Right kidney (tissue), 9 donors: ENCODE measurements at places on chromosomes 11 and 22.

- no peak for DNase-seq
These were observed 17.8 kb upstream of the POLD3 start for GRCh38 chr11:74574563-74574962.

DNA sequence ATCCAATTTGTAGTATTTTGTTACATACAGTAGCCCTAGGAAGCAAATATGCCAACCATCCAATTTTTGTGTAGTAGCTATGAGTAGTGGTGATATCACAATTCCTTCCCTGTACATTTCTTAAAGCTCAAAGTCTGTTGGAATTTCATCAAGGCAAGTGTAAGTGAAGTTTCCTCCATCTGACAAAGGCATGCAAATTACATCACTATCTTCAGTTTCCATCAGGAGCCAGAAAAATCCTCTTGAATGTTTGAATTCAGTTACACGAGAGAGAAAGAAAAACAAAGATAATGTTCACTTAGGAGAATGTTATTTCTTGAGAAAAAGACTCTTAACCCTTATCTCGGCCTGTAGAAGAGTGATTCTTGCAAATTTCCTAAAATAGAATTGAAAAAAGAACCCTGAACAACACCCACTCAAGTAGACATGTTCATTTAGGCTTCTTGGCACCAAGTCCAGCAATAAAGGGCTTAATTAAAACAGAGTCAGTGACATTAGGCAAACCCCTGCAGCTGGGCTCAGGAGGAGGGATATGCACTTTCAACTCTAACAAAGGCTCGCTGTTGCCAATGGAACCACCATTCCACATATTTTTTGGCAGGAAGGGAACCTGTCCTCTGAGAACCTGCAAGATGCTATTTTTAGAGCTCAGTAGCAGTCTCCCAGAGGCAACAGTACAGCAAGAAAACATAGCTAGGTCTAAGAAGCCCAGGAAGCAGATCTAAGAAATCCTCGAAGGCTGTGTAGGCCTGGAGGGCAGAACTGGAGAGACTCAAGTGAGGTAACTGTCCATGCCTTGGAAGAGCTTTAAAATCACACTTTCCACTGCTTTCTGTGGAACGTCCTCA lies 144.6 kb downstream of the CCDC81 start:
- no peak for DNase-seq

GRCh38 chr22:33875316-33875715 lies 45.0 kb downstream of the LARGE1 start:
- no peak for DNase-seq

DNA sequence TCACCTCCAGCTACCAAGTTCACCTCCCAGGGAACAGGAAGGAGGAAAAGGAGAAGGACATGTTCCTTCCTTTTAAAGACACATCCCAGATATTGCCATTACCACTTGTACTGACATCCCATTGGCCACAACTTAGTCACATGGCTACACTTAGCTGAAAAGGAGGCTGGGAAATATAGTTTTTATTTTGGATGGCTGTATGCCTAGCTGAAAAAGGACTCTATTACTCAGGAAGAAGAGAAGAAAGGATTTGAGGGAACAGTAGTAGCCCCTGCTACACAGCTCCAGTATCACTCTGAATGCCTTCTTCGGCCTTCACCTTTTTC lies 2.1 kb upstream of the APOA5 start:
- DNase-seq: no peak

GRCh38 chr22:45548991-45549761 lies 46.5 kb downstream of the FBLN1 start:
- DNase-seq: no peak
